ENCODE measurements at places on chromosomes 1 and 21. TPM values are rescaled to one million over a fixed set of nuclear protein-coding genes. Genes with fewer than 3 reads are reported as not detected.

Gene AIM2
- total RNA-seq = 1.3 TPM

Gene TRNP1
- total RNA-seq = 311 TPM

Gene PTCH2
- total RNA-seq = 0.11 TPM

Gene SPOCD1
- total RNA-seq = 43.0 TPM

Gene ETV3L
- not detected for total RNA-seq

Gene CD84
- not detected for total RNA-seq

Gene TRPM2
- 0.13 TPM for total RNA-seq

Gene CELSR2
- total RNA-seq = 0.32 TPM

- H3K4me3 ChIP-seq = no peak overlapping the region
- no peak overlapping the region for H3K27ac ChIP-seq
- no peaks in the 10 kb centered on the region for H3K36me3 ChIP-seq
- no peak for DNase-seq
- no peaks in the 10 kb centered on the region for H3K27me3 ChIP-seq
- no peaks in the 10 kb centered on the region for H3K4me1 ChIP-seq
Measured at GRCh38 chr1:219292999-219293398, 119.3 kb downstream of the LYPLAL1 start.

GRCh38 chr1:61094677-61095469, 12.5 kb downstream of the NFIA start:
- no peak for DNase-seq
- no peaks in the 10 kb centered on the region for H3K27me3 ChIP-seq
- no peaks in the 10 kb centered on the region for H3K36me3 ChIP-seq
- peaks cover 25% of the 10 kb centered on the region for H3K4me1 ChIP-seq
- no peak overlapping the region for H3K27ac ChIP-seq

DNA sequence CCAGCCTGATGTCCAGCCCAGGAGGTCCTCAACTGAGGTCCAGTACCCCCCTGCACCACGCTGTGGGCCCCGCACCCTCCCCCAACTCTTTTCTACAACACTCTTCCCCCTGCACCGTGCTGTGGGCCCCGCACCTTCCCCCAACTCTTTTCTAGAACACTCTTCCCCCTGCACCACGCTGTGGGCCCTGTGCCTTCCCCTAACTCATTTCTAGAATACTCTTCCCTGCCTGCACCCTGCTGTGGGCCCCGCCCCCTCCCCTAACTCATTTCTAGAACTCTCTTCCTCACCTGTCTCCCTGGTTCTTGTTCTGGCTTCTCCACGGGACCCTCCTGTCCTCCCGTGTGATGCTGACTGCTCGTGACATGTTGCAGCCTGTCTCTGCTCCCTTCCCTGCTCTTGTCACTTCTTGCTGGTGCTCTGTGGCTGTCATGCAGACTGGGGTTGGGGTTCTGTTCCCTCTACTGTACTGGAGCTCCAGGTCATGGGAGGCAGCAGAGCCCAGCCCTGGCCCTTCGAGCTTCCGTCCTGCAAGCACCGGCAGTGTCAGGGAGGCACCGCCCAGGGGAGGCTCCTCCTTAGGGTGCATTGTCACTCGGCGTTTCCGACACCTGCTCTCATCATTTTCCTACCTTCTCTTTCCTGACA, 160.1 kb upstream of the COL6A1 start:
- peaks cover 5% of the 10 kb centered on the region for H3K27me3 ChIP-seq
- no peak overlapping the region for H3K4me3 ChIP-seq
- peaks cover 15% of the 10 kb centered on the region for H3K4me1 ChIP-seq
- DNase-seq = no peak
- H3K36me3 ChIP-seq = no peaks in the 10 kb centered on the region

DNA sequence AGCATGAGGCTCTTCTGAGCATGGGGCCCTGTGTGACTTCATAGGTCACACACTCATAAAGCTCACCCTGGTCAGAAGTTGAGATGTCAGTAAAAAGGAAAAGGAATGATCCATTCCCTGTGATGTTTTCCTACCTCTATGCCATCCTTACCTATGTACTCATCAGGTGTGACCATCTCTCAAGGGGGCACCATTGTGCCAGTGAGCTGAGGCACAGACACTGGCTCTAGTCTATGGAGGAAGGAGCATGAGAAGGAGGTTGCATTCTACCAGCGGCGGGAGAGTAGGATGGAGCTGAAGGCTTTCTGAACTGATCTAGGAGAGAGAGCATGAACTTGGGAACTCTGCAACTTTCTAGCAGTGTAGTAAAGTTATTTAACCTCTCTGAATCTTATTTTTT, 65.8 kb upstream of the RGL1 start:
- H3K4me3 ChIP-seq = no peak overlapping the region
- no peak for DNase-seq
- no peaks in the 10 kb centered on the region for H3K36me3 ChIP-seq
- H3K4me1 ChIP-seq = peaks cover 27% of the 10 kb centered on the region
- H3K27ac ChIP-seq = no peak overlapping the region

DNA sequence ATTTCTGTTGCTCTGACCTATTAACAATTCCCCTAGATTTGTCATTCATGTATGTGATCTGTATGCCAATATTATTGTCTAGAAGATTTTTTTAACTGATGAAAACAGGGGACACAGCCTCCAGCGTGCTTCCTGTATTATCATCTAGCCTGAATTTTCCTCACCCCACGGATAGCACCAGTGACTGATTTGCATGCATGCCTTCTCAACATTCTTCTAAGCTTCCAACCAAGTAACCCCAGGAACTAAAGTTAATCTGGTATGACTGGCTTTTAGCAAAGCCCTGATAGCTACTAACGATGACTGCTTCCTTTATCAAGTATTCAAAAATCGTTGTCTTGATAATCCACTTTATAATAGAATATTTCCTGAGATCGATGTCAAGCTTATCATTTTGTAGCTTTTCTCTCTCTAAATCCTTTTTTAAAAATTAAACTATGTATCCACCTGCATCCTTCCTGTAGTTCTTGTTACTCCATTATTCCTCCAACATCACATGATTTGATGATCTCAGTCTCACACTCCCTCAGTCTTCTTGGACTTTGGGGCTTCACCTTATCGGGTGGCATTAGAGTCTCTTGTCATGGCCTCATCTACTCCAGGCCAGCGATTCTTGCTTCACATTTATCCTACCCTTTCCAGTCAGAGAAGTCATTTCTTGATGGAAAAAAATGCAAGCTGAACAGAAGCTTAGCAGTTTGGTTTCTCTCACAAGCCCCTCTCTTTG, 19.0 kb downstream of the BCAR3 start:
- H3K4me3 ChIP-seq = peak overlapping the region; percentile 52
- peaks cover 80% of the 10 kb centered on the region for H3K4me1 ChIP-seq
- H3K27me3 ChIP-seq = no peaks in the 10 kb centered on the region
- peaks cover 49% of the 10 kb centered on the region for H3K36me3 ChIP-seq
- H3K27ac ChIP-seq = peak overlapping the region; percentile 86

DNA sequence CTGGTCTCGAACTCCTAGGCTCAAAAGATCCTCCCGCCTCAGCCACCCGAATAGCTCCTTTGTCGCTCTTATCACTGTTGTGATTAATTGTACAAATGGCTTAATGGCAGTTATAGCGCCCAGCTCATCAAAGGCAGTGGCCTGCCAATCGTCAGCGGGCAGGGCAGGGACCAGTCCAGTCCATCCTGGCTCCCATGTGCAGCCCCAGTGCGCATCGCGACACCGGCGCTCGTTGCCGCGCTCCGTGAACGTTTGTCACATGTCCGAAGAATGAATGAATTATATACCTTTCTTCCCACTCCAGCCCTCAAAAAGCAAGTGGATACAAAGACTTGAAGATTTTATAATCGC, 18.4 kb downstream of the MTX1 start:
- H3K27ac ChIP-seq = peak overlapping the region; percentile 84
- H3K4me3 ChIP-seq = peak overlapping the region; percentile 91
- H3K4me1 ChIP-seq = peaks cover 36% of the 10 kb centered on the region
- peak; percentile 77 for DNase-seq

DNA sequence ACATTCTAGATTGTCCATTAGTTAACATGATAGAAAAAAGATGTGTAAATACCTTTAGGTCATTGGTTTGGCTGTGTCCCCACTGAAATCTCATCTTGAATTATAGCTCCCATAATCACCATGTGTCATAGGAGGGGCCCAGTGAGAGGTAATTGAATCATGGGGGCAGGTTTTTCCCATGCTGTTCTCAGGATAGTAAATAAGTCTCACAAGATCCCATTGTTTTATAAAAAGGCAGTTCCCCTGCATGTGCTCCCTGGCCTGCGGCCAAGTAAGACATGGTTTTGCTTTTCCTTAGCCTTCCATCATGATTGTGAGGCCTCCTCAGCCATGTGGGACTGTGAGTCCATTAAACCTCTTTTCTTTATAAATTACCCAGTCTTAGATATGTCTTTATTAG, 32.5 kb upstream of the SLC44A5 start:
- no peak overlapping the region for H3K4me3 ChIP-seq
- no peak overlapping the region for H3K27ac ChIP-seq
- no peaks in the 10 kb centered on the region for H3K4me1 ChIP-seq
- DNase-seq = peak; percentile 2

DNA sequence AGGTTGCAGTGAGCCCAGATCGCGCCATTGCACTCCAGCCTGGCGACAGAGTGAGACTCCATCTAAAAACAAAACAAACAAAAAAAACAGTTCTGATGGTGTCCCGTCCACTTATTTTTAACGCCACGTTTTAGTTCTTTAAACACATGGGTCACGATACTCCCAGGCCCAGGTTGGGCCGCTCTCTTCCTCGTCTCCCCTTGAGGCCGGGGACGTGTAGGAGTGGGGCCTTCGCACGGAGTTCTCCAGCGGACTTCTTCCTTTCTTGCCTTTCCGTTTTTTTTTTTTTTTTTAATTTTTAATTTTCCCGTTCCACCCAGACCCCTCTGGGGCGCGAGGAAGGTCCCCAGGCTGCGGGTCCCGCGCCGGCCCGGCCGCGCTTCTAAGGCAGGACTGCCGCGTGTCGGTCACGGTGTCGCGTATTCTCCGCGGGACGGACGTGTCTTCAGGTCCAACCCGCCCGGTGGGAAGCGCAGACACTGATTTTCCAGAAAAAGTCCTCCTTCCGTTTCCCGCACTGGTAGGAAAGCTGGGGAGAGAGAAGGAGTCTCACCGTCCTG, 47.5 kb upstream of the SLC19A1 start:
- H3K27ac ChIP-seq = no peak overlapping the region
- H3K4me1 ChIP-seq = no peaks in the 10 kb centered on the region
- H3K36me3 ChIP-seq = no peaks in the 10 kb centered on the region
- no peak for DNase-seq

- H3K4me3 ChIP-seq = peak overlapping the region; percentile 94
- H3K27me3 ChIP-seq = no peaks in the 10 kb centered on the region
- peak; percentile 62 for DNase-seq
- H3K36me3 ChIP-seq = no peaks in the 10 kb centered on the region
- peak overlapping the region; percentile 78 for H3K27ac ChIP-seq
Measured at GRCh38 chr1:23019863-23020625, 776 bp downstream of the KDM1A start.
